Mammary epithelial cell (primary cell): ENCODE measurements at places on chromosomes 6 and 20. TPM values are rescaled to one million over a fixed set of nuclear protein-coding genes. Genes with fewer than 3 reads are reported as not detected.
A peak's percentile ranks its signal among the peaks of the same experiment; 100 is the strongest.

DNA sequence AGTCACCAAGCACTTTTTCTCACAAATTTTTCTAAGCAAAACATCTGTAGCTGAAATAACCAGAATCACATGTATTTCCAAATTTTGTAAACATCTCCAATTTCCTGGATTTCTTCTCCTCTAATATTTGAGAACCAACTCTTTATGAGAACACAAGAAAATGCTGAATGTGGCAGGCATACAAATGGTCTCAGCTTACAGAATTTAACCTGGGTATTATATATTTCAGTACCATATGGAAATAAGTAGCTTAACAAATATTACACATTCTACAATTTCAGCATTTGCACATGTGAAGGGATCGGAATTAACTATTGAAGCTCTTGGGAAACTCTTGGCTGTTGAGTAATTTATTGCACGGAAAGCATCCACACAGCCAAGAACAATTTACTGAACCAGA lies 92.5 kb downstream of the TBXT start:
- DNase-seq: no peak

DNA sequence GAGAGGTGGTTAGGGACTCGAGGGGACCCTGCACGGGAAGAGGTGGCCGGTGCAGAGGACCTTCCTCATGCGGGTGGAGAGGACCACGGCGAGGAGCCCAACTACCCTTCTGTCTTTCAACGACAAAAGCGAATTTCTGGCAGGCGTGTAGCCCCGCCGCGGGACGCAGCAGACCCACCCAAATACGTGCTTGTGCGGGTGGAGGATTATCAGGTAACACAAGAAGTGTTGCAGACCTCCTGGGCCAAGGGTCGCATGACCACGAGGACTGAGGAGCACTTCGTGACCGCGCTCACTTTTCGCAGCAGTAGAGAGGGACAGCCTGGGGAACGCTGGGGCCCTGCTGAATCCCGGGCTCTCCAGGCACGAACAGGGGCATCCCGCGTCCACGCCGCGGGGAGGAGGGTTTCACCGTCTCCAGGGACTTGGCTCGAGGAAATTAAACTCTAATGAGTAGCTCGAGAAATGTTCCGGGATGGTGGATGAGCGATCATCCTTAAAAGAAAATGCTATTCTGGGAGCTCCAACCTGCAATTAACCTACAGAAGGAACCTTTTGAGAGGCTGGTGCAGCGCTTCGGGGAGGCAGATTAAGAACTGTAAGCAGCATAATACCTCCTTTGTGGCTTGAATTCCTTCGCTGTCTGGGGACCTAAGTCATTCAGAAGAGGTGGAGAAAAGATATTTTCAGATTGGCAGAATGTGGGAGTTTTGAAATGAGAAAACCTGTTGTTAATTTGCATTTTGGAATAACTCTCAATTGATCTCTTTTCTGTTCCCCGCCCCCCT lies 804 bp downstream of the C6orf141 start:
- DNase-seq: no peak

GRCh38 chr20:32474967-32475811 lies 109.9 kb downstream of the NOL4L start:
- DNase-seq: peak; percentile 80

SEMG2 gene
- not detected for total RNA-seq

DNA sequence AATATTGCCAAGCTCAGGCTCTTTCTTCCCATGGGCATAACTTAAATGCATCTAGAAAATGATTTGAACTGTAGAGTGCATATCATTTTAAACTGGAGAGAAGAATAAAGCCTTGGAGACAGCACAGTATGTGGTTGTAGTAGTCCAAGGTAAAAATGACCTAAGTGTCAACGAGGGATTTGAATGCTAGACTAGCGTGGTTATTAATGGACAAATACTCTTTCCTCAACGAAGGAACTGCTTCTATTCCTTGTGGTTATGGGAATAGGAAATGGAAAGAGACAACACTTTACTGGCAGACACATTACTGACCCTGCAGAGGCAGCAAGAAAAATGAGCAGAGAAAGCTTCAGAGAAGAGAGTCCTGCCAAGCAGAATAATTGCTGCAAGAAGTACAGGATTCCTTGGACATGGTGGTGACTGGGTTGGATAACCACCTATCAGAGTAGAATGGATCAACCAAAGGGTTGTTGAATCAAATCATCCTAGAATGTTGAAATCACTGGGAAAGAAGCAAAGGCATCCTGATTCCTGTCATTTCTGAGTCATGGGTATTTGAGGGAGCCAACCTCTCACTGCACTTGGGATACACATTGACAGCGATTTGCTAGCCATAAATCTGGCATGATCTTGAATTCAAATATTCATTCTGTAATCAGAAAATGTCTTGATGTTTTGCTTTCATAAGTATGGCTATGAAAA lies 258.1 kb upstream of the EPHA7 start:
- no peak for DNase-seq

DDO gene
- total RNA-seq: 0.24 TPM in 1 of 2 replicates, not detected in the other

DNA sequence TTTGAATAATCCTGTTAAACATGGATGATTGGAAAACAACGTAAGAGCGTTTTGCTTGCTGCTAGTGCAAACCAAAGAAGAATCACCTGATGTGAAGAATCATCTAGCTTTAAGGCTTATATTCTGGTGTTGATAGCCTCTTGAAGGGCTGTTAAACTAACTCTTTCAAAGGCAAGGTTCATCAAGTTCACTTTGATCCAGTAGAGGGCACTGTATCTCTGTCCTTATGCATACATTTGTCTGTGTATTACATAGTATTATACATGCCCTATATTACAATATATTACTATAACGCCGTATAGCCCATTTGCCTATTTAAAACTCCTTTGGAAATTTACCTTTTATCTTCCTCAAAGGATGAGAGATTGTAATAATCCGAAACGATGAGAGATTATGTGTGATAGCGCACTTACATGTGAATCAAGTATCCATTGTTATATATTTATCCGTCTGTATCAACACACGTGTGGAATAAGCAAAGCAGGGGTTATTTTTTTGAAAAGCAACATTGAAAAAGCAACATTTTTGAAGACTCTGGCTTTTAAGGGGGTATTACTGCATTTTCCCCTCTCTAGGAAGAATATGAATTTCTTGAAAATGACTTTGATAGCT lies 50.8 kb upstream of the NRN1 start:
- peak; percentile 36 for DNase-seq

C2 gene
- total RNA-seq: 0.45 and 0.56 TPM in 2 replicates

NOX3 gene
- total RNA-seq: not detected in 2 replicates

FOXF2 gene
- total RNA-seq: 0.35 TPM in 1 of 2 replicates, not detected in the other

DNA sequence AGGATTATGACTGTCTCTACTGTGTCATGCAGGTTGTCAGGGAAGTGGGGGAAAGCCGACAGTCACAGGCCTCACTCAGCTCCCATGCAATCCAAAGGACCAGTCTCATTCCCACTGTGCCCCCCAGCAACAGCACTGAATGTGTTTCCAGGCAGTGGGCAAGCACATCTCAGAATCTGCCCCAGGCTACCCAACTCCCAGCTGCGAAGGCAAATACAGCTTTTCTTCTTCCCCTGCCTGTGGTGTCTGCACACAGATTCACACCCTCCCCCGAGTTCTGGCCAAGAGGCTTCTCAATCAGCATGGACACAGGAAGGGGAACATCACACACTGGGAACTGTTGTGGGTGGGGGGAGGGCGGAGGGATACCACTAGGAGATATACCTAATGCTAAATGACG lies 75.3 kb downstream of the SNAP91 start:
- DNase-seq: no peak

GRCh38 chr6:127483399-127484055 lies 24.3 kb upstream of the KIAA0408 start:
- DNase-seq: no peak

DNA sequence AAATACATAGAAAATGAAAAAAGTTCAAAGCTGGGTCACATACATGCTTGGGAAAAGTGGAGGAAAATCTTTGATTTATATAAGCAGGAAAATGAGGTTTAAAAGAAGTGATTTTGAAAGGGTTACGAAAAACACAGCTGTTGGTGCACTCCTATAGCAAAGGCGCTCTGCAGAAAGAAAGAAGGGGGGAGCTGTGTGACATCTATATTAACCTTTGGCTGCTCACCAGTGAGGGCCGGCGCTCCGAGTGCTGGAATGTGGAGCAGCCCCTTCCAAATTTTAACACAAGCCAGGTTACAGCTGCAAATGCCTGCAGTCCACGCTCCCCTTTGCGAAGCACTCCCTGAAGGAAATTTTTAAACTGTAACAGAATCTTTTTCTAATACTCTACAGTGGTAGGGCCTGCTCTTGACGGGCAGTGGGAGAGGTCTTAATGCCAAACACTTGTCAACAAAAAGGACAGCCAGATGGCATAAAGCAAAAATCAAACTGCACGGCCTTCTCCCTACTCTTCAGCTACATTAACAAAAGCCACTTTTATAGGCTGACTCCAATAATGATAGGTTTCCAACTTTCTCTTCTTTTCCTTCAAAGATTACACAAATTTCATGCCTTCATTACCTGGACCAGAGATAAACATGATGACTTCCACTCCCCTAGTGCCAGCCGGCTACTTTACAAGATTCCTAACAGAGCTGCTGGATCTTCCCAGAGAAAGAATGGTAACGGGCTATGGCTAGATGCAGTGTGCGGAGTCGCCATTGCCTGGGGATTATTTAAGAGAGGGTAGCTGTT lies 4.8 kb downstream of the BMP7 start:
- no peak for DNase-seq

DNA sequence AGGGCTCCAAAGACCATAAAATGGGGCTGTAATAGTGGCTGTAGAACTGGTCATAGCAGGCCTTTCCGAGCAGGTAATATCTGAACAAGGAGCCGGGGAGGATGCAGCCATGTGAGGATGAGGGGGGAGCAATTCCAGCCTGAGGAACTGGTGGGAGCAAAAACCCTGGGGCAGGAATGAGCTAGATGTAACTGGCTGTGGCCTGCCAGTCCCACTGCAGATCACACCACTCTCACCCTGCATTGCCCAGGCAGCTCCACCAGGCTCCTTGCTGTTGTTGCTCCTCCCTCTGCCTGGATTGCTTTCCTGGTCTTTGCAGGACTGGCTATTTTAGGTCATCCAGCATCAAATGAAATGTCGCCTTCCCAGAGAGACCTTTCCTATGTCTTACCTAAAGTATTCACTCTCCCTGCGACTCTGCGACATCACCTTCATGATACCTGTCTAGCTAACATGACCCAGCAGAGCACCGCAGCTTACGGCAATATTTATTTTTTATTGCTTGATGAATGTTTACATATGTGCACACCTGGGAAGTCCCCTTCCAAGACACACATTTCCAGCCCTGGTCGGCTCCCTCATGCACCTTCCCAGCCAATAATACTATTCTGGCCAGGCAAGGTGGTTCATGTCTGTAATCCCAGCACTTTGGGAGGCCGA lies 2.4 kb upstream of the ZFP64 start:
- DNase-seq: peak; percentile 7

GRCh38 chr6:87154993-87155841 lies at the start of gene ZNF292:
Gene ZNF292 (plus strand): TSS chr6:87155565. CDS start chr6:87155592, 27 bp downstream.
- DNase-seq: peak; percentile 99

DNA sequence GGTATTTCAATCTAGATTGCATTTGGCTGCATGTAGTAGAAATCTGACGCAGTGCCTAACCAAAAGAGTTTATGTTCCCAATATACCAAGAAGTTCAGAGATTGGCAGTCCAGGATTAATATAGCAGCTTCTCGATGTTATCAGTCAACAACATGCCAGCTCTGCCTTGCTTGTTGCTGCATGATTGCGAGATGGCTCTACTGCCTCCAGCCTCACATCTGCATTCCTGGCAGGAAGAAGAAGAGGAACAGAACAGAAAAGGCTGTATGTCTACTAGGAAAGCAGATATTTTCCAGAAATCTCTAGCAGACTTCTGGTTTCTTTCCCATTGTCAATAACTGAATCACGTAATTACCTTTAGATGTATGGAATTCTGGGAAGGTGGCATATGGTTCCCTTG lies 60.8 kb downstream of the SLC35D3 start:
- DNase-seq: peak; percentile 16

PAX1 gene
- not detected for total RNA-seq

- peak; percentile 24 for DNase-seq
Measured at GRCh38 chr20:38434301-38434741, 807 bp downstream of the SNHG17 start.

NMBR gene
- not detected for total RNA-seq

ABCF1 gene
- 31.8 TPM for total RNA-seq

GRCh38 chr6:155380666-155381332 lies 66.5 kb upstream of the TFB1M start:
- DNase-seq: no peak

ENPP1 gene
- 0.08 and 0.40 TPM in 2 replicates for total RNA-seq

DNA sequence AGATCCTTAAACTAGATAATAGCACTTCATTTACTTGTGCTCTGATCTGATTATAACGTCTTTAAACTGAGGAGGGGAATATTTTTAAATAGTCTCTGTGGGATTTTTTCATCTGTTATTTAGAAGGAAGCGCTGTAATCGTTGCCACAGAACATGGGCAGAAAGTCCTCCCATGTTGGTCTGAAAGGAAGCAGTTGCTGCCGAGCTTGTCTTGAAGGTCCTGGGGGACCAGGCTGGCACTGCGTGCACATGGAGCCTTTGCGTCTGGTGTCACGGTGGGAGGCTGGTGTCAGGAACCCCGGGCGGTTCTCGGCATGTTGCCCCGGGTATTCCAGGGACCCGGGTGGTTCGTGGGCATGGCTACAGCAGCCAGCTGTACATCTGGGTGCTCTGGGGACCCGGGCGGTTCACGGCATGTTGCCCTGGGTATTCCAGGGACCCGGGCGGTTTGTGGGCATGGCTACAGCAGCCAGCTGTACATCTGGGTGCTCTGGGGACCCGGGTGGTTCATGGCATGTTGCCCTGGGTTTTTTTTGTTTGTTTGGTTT lies 11.5 kb downstream of the TPD52L2 start:
- DNase-seq: no peak

- no peak for DNase-seq
Measured at GRCh38 chr20:258269-258858, 840 bp downstream of the DEFB132 start.

DNA sequence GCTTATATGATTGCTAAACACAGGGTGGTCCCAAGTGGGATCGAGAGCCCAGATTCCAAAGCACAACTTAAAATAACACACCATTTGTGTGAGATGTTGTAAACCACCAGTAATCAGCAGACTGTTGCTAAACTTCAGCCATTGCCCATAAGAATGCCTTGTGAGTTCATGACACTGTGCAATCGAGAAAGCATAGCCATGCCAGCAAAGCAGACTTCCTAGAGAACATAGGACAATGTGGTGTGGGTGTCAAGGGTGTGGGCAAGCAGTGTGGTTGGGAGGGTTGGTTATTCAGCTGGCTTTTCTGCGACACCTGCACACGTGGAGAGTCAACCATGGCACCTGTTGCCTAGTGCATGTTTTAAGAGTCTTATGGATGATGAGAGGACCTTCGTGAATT lies 16.1 kb upstream of the CALHM6 start:
- DNase-seq: peak; percentile 43

GRCh38 chr6:124420116-124420840 lies 542.0 kb upstream of the RNF217 start:
- no peak for DNase-seq

VGLL2 gene
- not detected in 2 replicates for total RNA-seq

DNA sequence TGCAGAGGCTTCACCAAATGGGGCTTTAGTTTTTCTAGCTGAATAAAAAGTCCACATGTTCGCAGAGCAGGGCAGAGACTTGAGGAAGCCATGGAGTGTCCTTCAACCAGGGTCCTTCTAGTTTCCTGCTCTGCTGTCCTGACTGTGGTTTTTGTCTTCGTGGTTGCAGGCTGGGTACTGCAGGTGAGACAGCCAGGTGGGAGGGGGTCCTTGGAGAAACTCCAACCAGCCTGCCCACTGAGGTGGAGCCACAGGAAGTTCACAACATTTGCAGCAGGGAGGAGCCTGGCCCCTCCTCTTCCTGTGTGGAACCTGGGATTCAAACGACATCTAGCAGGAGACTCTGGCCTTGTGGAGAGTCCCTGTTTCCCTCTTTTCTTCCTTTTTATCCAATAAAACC lies 68.8 kb upstream of the MYLIP start:
- DNase-seq: no peak

TMEM244 gene
- total RNA-seq: not detected in 2 replicates

GABRR1 gene
- total RNA-seq: not detected

TMEM151B gene
- not detected for total RNA-seq

RNF182 gene
- 0.33 TPM for total RNA-seq
